Stimulated activated CD8-positive, alpha-beta memory T cell treated with anti-CD3 and anti-CD28 coated beads, Interleukin-4, amount 100 ng/mL, for 48 hours (primary cell): ENCODE measurements at places on chromosomes 1 and 21.

GRCh38 chr1:18948913-18949685 is 7.4 kb downstream of the IFFO2 start:
- no peak for DNase-seq

DNA sequence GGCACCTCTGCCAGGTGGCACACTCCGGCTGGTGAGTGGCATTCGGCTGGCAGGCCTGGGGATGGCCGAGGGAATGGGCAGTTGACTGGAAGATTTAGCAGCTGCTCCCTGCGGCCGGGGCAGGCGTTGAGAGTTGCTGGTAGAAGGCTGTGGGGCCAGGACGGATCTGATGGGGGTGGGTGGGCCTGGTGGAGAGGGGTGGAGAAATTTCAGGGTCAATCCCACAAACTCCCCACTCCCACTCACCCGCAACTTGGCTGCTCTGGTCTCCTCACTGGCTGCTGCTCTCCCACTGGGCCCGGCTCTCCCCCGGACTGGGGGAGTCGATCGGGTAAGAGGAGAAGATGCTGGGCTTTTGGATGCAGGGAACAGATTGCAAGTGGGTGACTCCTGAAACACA is 2.1 kb downstream of the PSRC1 start:
- no peak for DNase-seq

DNA sequence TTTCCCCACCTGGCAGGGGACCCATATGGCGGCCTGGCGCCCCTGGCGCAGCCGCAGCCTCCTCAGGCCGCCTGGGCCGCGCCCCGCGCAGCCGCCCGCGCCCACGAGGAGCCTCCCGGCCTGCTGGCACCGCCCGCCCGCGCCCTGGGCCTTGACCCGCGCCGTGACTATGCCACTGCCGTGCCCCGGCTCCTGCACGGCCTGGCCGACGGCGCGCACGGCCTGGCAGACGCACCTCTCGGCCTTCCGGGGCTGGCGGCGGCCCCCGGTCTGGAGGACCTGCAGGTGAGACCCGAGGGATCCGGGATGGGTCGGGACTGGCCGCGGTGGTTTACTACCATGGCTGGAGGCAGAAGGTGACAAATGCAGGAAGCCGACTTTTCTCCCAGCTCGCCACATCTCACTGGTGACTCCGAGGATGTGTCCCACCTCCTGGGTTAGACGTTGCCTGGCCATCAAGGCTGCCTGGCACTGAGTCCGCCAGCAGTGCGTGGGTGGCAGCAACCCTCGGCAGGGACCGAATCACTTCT is 1.1 kb downstream of the TFAP2E start:
- DNase-seq = no peak

DNA sequence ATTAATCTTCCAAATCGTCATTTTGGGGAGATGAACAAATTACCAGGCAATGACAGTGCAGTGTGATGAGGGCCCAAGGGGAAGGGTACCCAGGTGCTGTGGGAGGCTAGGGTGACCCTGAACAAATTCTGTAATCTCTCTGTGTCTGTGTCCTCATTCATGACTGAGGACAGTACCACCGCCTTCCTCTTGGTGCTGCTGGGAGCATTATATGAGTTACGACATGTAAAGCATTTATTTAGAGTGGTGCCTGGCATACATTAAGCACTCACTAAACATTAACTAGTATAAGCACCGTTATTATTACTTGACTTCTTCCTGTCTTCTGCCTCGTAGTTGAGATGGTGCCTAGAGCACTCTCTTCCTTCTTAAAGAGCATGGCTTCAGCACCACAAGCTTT is 468.2 kb upstream of the VAMP3 start:
- no peak for DNase-seq

GRCh38 chr1:183302452-183303322 is 115.5 kb downstream of the NMNAT2 start:
- no peak for DNase-seq

GRCh38 chr1:234854645-234855039 is 244.7 kb upstream of the IRF2BP2 start:
- DNase-seq = no peak

- no peak for DNase-seq
Measured at GRCh38 chr1:174976436-174977108, 23.2 kb upstream of the CACYBP start.
